ENCODE measurements at places on chromosomes 12 and 14. TPM values are rescaled to one million over a fixed set of nuclear protein-coding genes. Genes with fewer than 3 reads are reported as not detected.

Gene NEUROD4
- not detected for total RNA-seq

Gene TMPRSS12
- total RNA-seq, result 0.39 TPM

Gene GNS
- total RNA-seq, result 388 TPM

Gene CRIP2
- total RNA-seq, result 20.7 TPM

Gene LMO3
- 5.4 TPM for total RNA-seq

Gene LYZ
- total RNA-seq, result 21.7 TPM

Gene UBE3B
- total RNA-seq, result 34.3 TPM

Gene FGF23
- total RNA-seq, result not detected

Gene OAS3
- 8.9 TPM for total RNA-seq

Gene ADGRD1
- total RNA-seq, result 1.3 TPM

Gene TMEM132C
- total RNA-seq, result 1.8 TPM

Gene GRIP1
- 2.5 TPM for total RNA-seq

Gene SYCP3
- not detected for total RNA-seq

Gene DAAM1
- 37.4 TPM for total RNA-seq

Gene TOMM20L
- not detected for total RNA-seq

Gene PPP4R4
- 0.78 TPM for total RNA-seq

Gene MANSC4
- not detected for total RNA-seq

Gene TAS2R31
- total RNA-seq, result 4.6 TPM

Gene ZNF891
- 2.6 TPM for total RNA-seq

Gene TCL1B
- total RNA-seq, result not detected

Gene SDR9C7
- not detected for total RNA-seq

Gene PAX9
- not detected for total RNA-seq

Gene C1QL4
- 0.20 TPM for total RNA-seq

Gene GLIPR1L2
- total RNA-seq, result 1.6 TPM

Gene EEF1AKMT3
- total RNA-seq, result 14.5 TPM

Gene CAPZA3
- not detected for total RNA-seq
